ENCODE measurements at places on chromosomes 5 and 9. TPM values are rescaled to one million over a fixed set of nuclear protein-coding genes. Genes with fewer than 3 reads are reported as not detected.

Gene BARHL1
- total RNA-seq, result not detected

Gene PCDHB14
- 8.0 TPM for total RNA-seq

Gene CREBRF
- 58.4 TPM for total RNA-seq

Gene CRHBP
- total RNA-seq, result 1.1 TPM

DNA sequence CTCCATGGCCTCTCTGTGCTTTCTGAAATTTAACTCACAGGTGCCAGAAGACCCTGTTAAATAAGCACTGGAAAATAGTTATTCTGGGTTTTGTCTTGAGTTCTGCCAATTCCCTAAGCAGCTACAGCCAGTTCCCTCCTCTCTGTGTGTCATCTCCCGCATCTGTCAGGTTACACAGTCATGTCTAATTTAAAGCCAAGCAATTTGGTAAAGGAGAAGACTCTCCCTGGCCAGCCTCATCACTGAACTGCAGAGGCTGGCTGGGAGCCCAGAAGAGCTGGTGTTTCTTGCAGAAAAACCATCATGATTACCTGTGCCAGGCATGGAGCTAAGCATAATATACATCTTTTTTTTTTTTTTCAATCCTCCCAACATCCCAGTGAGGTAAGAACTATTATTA, 141.3 kb upstream of the ZNF366 start:
- no peaks in the 10 kb centered on the region for H3K4me1 ChIP-seq
- H3K36me3 ChIP-seq, result no peaks in the 10 kb centered on the region
- H3K4me3 ChIP-seq, result no peak overlapping the region
- H3K27ac ChIP-seq, result no peak overlapping the region

DNA sequence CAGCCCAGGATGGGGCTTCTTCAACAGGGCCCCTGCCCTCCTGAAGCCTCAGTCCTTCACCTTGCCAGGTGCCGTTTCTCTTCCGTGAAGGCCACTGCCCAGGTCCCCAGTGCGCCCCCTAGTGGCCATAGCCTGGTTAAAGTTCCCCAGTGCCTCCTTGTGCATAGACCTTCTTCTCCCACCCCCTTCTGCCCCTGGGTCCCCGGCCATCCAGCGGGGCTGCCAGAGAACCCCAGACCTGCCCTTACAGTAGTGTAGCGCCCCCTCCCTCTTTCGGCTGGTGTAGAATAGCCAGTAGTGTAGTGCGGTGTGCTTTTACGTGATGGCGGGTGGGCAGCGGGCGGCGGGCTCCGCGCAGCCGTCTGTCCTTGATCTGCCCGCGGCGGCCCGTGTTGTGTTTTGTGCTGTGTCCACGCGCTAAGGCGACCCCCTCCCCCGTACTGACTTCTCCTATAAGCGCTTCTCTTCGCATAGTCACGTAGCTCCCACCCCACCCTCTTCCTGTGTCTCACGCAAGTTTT, 23.6 kb downstream of the PCDHGC5 start:
- peak overlapping the region; percentile 63 for H3K4me3 ChIP-seq
- H3K27me3 ChIP-seq, result no peaks in the 10 kb centered on the region
- peak overlapping the region; percentile 67 for H3K27ac ChIP-seq
- no peaks in the 10 kb centered on the region for H3K36me3 ChIP-seq
- H3K4me1 ChIP-seq, result peaks cover 20% of the 10 kb centered on the region

Gene GFI1B
- 4.3 TPM for total RNA-seq

DNA sequence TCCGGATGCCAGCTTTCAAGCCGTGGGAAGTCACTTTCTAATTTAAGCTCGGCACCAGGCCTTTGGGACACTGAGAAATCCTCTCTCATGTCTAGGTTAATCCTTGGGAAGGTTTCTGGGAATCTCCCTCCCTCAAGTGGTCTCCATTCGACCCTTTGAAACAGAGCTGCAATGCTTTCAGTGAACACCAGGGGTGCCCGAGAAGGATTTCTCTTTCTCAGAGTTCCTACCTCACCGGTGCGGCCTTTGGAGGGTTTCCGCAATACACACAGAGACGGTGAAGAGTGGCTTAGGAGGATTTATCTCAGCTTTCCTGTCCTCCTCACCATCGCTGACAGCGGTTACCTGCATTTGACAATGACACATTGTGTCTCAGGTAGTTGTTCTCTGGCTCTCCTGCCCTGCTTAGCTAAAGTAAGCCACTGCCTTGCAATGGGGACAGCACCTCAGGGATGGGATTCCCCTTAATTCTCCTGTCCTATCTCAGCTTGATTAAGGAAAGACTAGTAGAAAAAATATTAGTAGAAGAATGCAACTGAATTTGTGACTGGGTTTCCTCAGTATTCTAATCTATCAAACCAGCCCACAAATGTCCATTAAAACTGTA, 180.6 kb downstream of the GABRG2 start:
- DNase-seq, result peak; percentile 53
- no peak overlapping the region for H3K27ac ChIP-seq
- no peaks in the 10 kb centered on the region for H3K4me1 ChIP-seq
- no peak overlapping the region for H3K4me3 ChIP-seq

DNA sequence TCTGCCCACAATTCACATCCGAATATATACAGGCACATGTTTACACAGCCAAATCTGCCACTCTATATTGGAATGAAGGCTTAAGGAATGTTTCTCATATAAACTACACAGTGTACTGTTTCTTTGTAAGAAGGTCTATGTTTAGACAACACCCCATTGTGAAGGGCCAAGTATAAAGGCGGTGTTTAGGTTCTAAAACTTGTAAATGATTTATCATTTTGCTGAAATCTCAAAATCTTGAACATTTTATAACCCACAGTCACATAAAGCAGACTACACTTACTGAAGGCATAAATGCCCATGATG, 94.0 kb downstream of the ZNF608 start:
- H3K36me3 ChIP-seq, result no peaks in the 10 kb centered on the region
- H3K4me3 ChIP-seq, result no peak overlapping the region
- no peaks in the 10 kb centered on the region for H3K27me3 ChIP-seq
- peak overlapping the region; percentile 66 for H3K27ac ChIP-seq
- peaks cover 25% of the 10 kb centered on the region for H3K4me1 ChIP-seq
